ENCODE measurements at places on chromosomes 2 and 18.

DNA sequence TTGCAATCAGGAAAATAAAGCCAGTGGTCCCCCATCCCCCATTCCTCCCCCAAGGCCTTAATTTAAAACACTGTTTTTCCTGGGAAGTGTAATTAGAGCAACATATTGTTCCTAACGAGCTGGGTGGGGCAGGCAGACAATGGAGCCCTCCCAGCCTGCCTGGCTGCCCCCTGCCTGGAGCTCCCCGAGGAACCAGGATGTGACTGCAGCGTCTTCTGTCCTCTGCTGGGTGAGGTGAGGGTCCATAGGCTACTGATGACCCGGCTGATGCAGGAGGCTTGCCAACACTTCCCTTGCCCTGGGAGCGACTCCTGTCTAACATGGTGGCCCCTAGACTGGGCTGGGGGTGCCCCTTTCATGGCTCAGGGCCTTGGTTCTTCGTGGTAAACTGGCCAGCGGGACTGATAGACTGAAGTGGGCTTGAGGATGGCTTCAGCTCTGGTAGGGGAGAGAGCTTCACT, 152.4 kb downstream of the DYSF start:
- DNase-seq = no peak

DNA sequence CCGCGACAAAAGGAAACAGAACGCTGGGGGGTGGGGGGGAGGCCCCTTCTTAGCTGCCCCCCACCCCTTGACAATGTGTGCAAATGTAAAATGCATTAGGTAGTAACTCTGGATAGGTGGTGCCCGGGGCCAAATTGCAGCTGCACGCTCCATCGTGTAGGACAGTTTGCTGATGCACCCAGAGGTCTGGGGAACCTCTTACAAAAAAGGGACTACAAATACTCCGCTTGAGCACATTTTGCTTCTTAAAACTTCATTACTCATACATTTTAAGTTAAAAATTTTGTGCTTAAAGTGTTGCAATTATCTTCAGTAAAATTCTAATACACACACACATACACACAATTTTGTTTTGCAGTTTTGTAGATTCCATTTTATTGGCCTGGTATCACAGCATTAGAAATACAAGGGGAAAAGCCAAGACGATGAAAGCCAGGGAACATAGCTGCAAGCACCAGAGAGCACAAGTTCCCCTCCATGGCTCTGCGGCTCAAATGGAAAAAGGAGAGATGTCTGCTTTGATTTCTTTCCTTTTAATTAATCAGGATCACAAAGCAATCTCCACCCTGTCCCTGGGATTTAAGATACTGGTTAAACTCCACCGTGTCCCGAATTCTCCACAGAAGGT, 582.1 kb downstream of the ZEB2 start:
- peak; percentile 56 for DNase-seq

DNA sequence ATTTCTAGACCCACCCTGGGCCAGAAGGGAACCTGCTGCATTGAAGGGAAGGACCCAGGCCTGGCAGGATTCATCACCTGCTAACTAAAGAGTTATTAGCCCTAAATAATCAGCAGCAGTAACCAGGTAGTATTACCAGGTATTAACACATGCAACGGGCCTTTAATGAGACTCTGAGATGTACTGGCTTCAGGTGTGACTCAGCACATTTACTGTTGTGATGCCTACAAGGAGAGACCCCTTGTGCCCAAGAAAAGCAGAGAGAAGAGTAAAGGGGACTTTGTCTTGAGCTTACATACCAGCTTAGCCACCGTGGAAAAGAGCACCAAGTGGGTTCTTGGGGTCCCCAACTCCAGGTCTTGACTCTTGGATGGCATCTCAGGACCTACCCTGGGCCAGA, 243.1 kb upstream of the SLC39A10 start:
- DNase-seq = no peak

GRCh38 chr18:77550625-77551024, 301.0 kb downstream of the GALR1 start:
- peak; percentile 23 for DNase-seq

GRCh38 chr2:113980946-113981345, 91.1 kb downstream of the ACTR3 start:
- DNase-seq = no peak

DNA sequence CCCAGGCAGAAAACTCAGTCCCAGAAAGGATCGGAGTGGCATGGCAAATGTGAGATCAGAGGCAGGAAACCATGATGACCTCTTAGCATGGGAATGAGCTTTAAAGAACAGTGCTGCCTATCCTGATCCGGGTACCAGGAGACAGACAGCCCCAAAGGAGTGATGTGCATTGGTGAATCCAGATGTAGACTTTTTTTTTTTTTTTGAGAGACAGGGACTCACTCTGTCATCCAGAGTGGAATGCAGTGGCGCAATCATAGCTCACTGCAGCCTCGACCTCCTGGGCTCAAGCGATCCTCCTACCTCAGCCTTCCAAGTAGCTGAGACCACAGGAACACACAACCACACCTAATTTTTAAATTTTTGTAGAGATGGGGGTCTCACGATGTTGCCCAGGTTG, 122.7 kb downstream of the VAPA start:
- DNase-seq = no peak

DNA sequence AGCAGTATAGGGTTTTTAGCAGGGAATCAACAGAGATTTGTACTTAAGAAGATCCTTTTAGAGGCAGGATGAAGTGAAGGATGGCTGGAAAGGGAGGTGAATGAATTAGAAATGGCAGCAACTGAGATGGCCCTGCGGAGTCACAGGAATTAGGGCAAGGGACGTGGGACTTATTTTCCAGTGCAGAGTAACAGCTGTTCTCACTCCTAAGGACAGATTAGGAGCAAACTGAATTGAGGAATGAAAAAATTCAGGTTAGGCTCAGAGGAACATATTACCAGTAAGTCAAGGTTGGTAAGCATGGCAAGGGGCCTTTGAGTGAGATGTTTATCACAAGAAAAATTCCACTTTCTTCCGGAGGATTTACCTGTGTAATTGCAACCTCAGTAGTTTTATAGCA, 34.4 kb downstream of the COL4A3 start:
- DNase-seq = no peak

DNA sequence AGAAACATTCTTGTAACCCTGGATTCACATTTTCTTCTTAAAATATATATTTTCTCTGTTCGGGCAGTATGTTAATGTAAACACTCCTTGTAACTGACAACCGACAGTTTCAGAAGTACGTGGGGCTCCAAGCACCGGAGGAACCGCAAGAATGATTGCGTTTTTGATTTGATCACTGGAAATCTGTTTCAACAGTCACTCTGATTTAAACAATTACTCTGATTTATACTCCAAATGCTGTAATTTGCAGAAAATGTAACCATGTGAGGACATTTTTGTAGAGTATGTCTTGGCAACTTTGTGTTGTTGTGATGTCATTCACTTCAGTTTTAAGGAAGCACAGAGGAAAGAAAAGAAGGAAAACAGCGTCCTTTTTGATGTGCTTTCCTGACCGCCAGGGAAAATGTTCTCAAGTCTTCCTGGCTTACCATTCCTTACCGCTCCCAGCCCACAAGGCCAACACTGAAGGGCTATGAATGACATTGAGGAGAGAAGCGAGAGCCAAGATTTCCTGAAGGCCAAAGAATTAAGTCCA, 77.7 kb downstream of the APOB start:
- DNase-seq = peak; percentile 61

- DNase-seq = no peak
Observed at GRCh38 chr18:72412927-72413326, 131.2 kb downstream of the CBLN2 start.

GRCh38 chr2:26745609-26746327, 18.3 kb upstream of the SLC35F6 start:
- peak; percentile 93 for DNase-seq

- DNase-seq = no peak
Observed at GRCh38 chr18:840516-840915, 28.5 kb upstream of the YES1 start.

DNA sequence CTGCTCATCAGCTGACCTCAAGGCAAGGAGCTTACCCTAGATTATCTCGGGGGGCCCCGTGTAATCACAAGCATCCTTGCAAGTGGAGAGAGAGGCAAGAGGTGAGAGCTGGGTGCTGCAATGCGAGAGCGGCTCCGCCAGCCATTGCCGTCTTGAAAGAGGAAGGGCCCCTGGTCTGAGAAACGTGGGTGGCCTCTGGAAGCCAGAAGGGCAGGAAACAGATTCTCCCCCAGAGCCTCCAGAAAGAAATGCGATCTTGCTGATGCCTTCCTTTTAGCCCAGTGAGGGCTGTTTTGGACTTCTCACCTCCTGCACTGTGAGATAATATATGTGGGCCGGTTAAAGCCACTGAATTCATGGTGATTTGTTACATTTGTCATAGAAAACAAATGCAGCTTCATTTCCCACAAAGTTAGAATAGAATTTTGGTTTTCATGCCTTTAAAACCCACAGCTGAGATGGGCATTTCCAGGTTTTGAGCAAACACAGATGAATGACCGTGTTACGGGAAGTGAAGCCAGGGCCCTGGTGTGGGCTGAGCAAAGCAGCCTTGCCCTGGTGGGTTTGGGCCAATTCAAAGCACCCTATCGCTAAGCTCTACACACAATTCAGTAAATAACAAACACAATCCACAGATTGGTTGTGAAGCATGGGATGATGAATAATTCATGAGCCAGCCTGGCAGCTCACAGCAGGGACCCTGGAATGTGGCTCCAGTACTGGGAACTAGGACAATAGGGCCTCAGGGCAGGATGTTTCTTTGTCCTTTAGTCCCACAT, 319.9 kb upstream of the HS6ST1 start:
- peak; percentile 26 for DNase-seq

GRCh38 chr18:78151234-78151633, 828.4 kb upstream of the SALL3 start:
- no peak for DNase-seq

GRCh38 chr2:208501206-208501605, 94.6 kb downstream of the PTH2R start:
- DNase-seq = peak; percentile 40

DNA sequence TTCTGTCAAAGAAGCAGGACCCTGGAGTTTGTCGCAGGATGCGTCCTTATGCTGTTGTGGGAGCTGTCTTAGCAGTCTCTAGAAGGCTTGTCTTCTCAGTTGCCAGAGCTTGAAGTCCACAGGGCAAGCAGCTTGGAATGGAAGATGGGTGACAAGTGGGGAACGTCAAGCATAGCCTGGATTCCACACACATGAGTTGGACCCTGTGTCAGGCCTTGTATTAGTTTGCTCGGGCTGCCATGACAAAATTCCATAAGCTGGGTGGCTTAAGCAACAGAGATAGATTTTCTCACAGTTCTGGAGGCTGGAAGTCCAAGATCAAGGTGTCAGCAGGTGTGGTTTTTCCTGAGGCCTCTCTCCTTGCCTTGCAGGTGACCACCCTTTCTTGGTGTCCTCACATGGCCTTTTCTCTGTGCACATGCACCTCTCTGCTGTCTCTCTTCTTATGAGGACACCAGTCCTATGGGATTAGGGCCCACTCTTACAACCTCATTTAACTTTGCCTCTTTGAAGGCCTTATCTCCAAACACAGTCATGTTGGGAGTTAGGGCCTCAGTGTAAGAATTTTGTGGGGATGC, 51.3 kb downstream of the THNSL2 start:
- no peak for DNase-seq

DNA sequence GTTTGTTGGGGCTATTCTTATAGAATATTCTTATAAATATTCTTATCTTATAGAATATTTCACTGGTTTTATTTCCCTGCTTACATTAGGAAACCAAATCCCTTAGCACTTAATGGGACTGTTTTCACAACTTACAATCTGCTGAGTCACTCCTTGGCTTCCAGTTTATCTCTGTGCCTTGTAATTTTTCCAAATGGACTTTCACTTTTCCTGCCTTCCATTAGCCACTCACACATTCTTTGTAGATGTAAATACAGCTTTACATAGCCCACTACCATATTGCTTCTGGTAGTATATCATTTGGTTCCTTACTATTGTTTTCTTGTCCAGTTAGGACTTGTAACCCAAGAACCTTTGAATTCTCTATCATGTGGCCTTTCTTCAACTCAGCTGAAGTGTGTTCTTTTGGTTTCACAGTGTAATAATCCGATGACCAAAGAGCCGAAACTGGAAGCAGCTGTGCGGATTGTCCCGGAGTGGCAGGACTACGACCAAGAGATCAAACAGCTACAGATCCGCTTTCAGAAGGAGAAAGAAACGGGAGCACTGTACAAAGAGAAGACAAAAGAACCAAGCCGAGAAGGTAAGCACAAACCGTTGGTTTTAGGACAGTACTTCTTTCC, 96.1 kb downstream of the UGGT1 start:
- no peak for DNase-seq

- no peak for DNase-seq
Observed at GRCh38 chr2:80748592-80748991, 444.0 kb upstream of the LRRTM1 start.

DNA sequence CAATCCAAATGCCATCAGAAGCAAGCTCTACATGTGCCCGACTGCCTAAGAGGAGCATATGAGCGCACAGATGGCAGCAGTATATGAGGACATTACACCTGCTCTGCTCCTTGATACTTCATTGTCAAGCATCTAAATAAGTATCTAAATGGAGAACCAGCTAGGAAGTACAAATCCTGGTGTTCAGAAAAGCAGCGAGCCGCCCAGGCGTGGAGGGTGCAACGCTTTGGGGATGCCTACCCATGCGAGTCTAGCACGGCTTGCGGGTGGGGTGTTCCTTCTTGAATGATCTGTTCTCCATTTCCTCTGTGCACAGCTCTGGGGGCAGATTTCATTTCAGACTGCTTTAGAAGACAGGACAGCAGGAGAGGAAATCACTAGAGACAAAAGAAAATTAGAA, 63.0 kb upstream of the BCL2L11 start:
- DNase-seq = no peak

DNA sequence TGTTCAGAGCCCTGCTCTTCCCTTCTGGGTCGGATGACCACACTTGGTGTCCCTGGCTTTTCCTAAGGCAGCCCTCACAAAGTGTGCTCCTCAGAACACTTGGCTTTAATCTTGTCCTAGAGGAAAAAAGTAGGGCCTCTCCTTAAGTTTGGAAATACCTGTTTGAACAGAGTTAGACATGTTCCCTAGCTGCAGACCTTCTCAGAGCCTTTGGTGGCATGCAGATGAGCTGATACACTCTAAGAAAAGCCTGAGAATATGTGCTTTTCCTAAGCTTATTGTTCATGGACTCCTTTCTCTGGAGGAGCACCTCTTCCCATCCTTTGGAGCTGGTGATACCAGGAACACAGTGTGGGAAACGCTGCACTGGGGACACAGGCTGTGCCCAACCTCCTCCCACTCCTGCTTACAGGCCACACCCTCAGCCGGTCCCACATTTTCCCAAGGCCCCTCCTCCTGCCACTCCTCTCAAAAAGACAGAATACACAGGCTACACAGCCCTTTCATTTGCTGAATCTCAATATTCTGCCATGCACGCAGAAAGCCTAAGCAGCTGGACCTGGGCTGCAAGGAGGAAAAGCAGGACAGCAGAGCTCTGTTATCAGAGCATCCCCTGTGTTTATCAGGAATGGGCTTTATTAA, 443.6 kb downstream of the NBAS start:
- no peak for DNase-seq

- DNase-seq = no peak
Observed at GRCh38 chr2:98769114-98769476, 38.2 kb upstream of the MGAT4A start.

Measured in tongue (tissue), 3 donors.